Activated naive CD4-positive, alpha-beta T cell treated with anti-CD3 and anti-CD28 coated beads, Interleukin-2, amount 50 U/mL, for 72 hours (primary cell): ENCODE measurements at places on chromosomes 2 and 18. TPM values are rescaled to one million over a fixed set of nuclear protein-coding genes. Genes with fewer than 3 reads are reported as not detected.
A peak's percentile ranks its signal among the peaks of the same experiment; 100 is the strongest.

GATA6 gene
- not detected for total RNA-seq

DNA sequence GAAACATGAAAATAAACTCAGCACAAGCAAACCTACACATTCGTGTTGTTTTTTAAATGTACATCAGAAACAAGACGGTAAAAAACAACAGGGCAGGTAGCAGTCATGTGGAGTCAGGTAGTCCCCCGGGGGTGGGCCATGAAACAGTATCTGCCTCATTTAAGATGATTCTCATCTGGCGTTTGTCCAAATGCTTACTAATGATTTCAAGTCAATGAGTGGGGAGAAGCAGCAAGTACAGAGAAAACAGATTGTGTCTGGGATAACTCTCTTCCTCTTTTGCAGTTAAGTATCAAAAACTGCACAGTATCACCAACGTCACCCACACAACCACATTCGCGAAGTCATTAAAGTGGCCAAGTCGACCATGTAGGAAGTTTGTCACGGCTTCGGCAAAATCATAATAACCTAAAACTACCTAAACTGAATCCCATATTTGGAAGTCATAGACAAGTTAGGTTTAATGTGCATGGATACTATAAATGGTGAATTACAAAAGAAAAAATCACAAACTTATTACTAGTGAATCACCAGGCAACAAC lies 1.3 kb downstream of the LAPTM4A start:
- peak; percentile 17 for DNase-seq

- peak; percentile 55 for DNase-seq
These were observed at the start of gene EMX1 for GRCh38 chr2:72917138-72917876. EMX1 (plus strand) TSS chr2:72917519; CDS start chr2:72917853, 334 bp downstream.

UGT1A6 gene
- total RNA-seq = not detected

ST6GAL2 gene
- not detected for total RNA-seq

DNA sequence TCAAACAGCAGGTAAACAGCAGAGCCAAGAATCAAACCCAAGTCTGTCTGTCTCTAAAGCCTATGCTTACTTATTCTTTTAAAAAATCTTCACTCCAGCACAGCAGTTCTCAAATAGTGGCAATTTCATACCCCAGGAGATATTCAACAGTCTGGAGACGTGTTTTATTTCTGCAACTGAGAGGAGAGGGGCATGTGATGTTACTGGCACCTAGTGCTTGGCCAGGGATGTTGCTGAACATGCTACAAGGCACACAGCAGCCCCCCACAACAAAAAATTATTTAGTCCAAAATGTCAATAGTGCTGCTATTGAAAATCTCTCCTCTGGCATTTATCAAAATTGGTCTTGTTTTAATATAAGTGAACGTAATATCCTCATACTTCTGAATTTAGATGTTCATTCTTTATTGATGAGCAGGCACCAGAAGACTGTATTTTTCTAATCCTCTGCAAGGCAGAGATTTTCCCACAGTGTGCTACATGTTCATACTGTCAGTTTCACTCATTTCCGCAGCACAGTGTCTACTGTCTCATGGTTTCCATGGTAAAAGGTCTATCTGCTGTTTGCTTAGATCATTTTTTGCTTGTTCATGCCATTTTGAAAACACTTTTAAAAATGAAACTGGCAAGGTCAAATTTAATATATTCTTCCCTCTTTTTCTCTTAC lies 90.5 kb downstream of the LRATD1 start:
- DNase-seq = no peak

GRCh38 chr18:62578980-62579511 lies 56.2 kb downstream of the ZCCHC2 start:
- no peak for DNase-seq

DNA sequence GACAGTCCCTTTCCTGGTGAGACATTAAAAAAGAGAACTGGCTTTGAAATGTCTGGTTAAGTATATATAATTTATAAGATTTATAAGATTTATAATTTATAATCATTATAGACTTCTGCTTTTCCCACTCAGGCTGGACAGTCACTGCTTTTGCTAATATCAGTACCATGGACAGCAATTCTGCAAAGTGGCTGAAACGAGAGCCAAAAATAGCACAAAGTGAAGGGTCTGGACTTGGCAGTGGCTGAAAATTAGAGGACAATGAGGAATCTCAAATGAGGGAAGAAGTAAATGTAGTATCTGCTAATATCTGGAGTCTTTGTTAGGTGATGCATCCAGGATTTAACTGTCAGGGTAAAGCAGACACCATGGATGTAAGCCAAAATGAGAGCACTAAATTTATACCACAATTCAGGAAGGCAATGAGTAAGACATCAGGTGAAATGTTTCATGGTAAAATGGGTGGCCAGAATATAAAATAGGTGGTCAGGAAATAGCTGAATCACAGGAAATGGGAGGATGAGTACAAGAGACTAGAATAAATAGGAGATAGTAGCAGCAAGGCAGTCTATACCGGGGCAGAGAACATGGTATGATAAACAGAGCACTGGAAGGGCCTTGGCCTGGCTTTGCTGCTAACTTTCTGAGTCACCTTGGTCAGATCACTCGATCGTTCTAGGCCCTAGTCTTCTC lies 39.6 kb upstream of the BOD1L2 start:
- no peak for DNase-seq

- DNase-seq = no peak
These were observed 4.1 kb upstream of the ITPRIPL1 start for GRCh38 chr2:96320728-96321622.

DNA sequence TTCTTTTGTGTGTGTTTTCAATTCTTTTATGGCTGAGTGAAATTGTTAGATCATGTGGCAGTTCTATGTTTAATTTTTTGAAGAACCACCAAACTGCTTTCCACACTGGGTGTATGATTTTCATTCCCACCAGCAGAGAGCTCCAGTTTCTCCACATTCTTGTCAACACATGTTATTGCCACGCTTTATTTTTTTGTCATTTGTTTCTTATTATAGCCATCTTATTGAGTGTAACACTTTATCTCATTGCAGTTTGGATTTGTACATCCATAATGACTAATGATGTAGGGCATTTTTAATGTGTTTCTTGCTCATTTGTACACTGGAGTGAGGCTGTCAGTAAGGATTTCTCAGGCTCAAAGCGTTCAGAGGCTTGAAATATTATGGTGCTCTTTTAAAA lies 184.2 kb downstream of the PIEZO2 start:
- DNase-seq = no peak

GRCh38 chr2:70775141-70775540 lies 7.1 kb upstream of the ADD2 start:
- no peak for DNase-seq

CCDC150 gene
- total RNA-seq = 24.0 TPM

DNA sequence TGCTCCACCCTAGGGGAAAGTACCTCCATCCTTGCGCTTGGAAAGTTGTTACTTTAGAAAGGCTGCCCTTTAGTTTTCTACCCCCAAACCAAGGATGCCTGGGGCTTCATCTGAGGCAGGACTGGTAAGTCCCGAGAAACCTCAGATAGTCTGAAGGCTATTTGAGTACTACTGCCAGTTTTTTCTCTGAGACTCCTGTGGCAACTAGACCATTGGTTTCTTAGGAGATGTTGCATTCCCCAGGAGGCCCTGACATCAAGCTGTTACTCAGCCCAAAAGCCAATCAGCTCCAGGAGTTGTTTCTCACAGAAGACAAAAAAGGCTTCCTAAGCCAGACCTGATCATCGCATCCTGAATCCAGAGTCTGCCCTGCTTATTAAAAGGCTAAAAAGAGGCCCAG lies 67.2 kb downstream of the COLEC12 start:
- no peak for DNase-seq

- DNase-seq = no peak
These were observed 146.4 kb downstream of the DYSF start for GRCh38 chr2:71599646-71600236.

GRCh38 chr18:64273724-64274123 lies 124.8 kb upstream of the LINC00305 start:
- no peak for DNase-seq
